ENCODE measurements at places on chromosomes 1 and 21. TPM values are rescaled to one million over a fixed set of nuclear protein-coding genes. Genes with fewer than 3 reads are reported as not detected.

- DNase-seq: no peak
Measured at GRCh38 chr1:150159550-150159949, 9.8 kb downstream of the PLEKHO1 start.

GRCh38 chr1:66764994-66765578, 12.8 kb downstream of the DYNLT5 start:
- DNase-seq: peak; percentile 41

LEPROT gene
- 86.1 TPM for total RNA-seq

GRCh38 chr1:212205006-212205405, 80.2 kb upstream of the PPP2R5A start:
- DNase-seq: no peak

DNA sequence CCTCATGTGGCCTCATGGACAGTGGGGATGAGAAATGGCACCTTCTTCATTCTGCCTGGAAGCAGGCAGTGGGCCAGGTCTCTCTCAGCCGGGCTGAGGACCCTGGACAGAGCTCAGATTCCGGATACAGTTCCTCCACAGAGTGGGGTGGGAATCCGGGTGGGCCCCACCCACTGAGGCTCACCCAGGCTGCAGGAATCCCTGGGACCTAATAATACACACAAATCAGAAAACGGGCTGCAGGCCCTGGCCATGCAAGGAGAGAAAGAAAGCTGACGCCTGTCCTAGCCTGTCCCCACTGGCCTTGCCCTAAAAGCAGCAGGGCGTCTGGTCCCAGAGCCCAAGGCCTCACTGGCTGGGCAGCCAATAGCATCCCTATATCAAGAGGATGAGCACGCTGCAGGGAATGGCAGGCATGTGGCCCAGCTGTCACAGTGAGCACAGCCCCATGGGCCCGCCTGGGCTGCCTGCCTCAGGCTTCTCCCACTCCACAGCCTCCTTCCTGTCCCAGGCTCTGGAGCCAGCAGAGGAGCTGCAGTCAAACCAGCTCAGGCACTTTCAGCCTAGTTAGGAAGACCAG, 25.3 kb downstream of the ACTA1 start:
- DNase-seq: no peak
